ENCODE measurements at places on chromosomes 2 and 18.
A peak's percentile ranks its signal among the peaks of the same experiment; 100 is the strongest.

- no peak for DNase-seq
These were observed 232.3 kb downstream of the DYM start for GRCh38 chr18:49228187-49228586.

DNA sequence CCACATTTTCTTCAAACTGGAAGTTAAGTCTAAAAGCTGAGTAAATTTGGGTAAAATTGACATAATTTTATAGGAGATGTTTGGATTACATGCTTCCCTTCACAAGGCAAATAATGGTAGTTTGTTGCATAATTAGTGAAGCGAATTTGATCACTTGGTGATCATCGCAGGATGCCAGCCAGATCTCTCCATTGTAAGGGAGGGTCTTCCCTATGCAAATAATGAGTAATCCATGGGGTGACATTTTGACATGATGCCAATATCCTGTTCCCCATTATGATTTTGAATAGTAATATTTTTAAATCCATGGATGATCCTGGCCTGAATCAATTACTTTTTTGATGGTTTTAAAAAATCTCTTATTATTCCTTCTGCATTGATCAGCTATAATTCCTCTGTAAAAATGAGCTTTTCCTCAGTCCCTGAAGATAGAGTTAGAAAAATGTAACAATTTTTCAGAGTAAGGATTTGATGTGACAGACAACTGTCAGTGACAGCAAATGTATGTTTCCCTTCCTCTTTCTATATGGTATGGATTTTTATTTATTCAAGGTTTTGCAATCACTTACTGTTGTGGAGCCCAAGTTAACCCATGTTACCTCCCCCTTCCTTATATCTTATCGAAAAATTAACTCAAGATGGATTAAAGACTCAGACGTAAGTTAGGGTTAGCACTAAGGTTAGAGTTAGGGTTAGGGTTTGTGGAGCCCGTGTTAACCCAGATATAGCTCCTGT is 21.4 kb downstream of the CCL20 start:
- no peak for DNase-seq

DNA sequence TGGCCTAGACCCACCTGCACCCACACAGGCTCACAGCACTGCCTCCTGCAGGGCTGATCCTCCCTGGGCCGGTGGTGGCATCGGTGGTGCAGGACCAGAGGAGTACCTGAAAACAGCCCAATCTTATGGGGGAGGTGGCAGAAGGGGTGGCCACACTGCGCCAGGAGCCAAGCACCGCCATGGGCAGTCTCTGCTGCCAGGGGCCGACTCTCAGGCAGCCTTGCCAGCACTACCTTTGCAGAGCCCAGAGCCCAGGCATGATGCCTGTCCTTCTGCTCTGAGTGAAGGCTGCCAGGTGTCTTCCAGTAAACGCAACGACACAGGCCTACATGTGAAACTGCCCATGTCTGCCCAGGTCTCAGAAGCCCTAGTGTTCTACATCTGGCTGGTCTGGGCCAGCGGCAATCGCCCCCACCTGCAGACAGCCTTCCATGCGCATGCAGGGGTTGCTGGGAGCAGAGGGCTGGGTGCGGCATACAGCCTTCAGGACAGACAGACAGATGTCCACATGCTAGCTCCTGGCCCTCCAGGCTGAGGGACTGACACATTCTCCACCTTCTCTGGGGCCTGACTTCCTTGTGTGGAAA is 6.8 kb downstream of the HS6ST1 start:
- DNase-seq: no peak

- DNase-seq: no peak
These were observed 24.5 kb downstream of the AQP4 start for GRCh38 chr18:26840965-26841364.

GRCh38 chr2:128638341-128639119 is 319.9 kb upstream of the HS6ST1 start:
- DNase-seq: no peak

- no peak for DNase-seq
These were observed 114.6 kb downstream of the MYO5B start for GRCh38 chr18:50080316-50080715.

- DNase-seq: peak; percentile 46
These were observed 484 bp upstream of the DARS1 start for GRCh38 chr2:135985826-135986393.

DNA sequence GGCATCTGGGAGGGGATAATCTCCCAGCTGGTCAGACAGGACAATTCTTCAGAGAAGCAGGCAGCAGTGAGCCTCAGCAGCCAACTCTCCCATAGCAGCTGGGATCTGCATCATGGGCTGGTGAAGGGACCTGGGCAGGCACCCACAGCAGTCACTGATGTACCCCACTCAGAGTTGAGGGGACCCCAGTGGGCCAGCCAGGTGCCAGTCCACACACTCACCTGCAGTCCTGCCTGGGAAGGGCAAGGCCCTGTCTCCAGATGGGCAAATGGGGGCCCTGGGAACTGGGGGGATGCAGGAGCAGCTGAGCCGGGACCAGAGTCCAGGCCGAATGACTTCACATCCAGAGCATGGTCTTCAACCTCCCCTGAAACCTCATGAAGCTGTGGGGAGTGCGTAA is 170.4 kb downstream of the ZFP36L2 start:
- DNase-seq: no peak

DNA sequence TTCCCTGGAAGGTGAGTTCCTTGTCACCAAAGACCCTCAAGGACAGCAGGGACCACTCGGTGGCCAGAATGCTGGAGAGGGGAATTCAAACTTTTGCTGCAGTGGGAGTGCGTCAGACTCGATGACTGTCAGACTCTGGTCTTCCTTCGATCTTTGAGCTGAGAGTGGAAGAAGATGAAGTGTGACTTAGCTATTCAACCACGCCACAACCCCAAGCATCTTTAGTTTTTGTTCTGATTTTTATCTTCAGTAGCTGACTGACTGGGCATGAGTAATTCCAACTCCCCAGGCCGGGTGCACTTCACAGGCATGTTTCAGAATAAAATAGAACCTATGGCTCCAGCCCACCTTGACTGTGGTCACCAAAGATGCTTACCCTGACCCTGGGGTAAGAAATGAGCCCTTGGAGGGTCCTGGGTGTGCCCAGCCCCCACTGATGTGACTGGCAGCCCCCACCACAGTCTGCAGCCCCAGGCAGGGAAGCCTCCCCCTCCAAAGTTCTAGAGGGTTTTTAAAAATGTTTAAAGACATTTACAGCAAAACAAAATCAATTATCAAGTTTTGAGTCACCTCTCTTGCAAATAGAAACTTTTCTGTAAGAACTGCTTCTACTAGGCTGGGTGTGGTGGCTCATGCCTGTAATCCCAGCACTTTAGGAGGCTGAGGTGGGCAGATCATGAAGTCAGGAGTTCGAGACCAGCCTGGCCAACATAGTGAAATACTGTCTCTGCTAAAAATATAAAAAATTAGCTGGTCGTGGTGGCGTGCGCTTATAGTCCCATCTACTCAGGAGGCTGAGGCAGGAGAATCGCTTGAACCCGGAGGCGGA is 24.9 kb upstream of the YWHAQ start:
- no peak for DNase-seq

DNA sequence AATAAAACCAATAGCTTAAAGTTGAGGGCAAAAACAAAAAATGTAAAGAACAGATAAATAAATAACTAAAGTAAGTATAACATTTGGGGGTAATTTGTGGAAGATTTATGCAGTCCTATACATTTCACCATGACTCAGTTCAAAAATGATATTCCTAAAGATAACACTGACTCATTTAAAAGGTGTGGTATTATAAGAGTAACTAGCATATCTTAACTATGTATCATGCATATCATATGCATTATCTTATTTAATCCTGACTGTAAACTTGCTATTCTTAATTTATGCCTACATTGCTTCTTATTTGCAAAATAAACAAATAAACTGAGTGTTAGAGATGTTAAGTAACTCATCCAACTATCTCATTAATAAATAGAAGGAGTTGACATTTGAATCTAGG is 726.5 kb upstream of the PKDCC start:
- no peak for DNase-seq

DNA sequence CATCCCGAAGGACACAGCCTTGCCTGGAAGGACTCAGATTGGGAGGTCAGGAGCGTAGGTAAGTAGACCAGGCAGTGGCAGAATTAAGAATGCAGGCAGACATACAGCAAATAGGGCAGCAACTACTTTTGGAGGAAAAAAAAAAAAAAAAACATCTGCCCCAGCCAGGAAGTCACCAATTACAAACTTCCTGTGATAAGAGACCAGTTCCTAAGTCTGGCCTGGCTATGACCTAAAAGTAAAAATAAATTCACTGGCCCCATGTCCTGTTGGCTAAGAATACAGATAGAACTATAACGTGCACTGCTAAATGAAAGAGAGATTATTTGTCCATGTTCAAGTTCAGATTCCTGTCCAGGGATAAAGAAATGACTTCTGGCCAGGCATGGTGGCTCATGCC is 45.2 kb upstream of the NOSTRIN start:
- no peak for DNase-seq

DNA sequence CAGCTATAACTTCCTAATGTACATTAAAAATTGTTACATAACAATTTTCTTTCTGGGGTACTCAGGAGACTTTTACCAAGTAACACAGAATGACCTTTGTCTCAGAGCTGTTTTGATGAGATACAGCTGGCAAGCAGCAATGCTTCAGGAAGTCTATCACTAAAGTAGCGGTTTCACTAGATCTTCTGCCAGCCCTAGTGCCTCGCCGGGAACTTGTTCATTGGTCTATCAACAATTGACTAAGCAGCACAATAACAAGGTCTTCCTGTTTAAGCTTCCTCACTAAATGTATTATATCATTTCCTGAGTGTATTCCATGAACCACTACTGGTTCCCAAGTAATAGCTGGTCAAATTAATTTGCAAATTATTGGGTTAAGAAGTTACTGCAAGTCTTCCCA is 69.2 kb downstream of the TRIP12 start:
- DNase-seq: peak; percentile 19

GRCh38 chr2:106232638-106233349 is 38.7 kb upstream of the UXS1 start:
- no peak for DNase-seq

- DNase-seq: no peak
These were observed 85.4 kb upstream of the ZCCHC2 start for GRCh38 chr18:62437235-62438017.

- DNase-seq: no peak
These were observed 160.5 kb downstream of the XIRP2 start for GRCh38 chr2:167048829-167049228.

- DNase-seq: no peak
These were observed 31.9 kb downstream of the UXS1 start for GRCh38 chr2:106161938-106162820.

DNA sequence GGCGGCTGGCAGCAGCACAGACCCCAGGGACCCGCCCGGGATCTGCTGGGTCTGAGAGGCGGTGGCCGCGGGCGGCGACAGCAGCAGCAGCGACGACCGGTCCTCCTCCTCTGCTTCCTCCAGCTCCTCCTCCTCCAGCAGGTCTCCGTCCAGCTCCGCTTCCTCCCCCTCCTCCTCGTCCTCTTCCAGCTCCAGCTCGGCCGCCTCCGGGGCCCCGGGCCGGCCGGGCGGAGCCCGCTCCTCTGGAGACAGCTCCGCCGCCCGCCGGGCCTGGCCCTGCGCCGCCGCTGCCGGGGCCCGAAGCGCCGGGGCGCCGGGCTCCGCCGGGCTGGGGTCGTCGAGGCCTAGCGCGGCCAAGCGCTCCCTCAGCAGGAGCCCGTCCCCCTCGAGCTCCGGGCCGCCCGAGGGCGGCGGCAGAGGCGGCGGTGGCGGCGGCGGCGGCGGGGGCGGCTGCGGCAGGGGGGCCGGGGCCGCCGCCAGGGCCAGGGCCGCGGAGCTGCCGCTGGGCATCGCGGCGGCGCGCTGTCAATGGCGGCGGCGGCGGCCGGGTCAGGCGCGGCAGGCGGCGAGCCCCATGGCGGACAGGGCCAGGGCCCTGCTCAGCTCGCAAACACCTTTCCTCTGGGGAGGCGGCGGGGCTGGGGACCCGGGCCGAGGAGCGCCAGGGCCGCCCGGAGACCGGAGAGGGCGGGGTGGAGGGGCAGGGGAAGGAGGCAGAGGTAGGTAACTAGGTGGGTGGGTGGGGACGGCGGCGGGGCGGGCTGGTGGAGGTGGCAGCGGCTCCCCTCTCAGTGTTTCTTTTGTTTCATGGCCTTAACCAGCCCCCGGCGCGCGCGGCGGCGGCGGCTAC is 445 bp downstream of the MEX3C start:
- peak; percentile 15 for DNase-seq

DNA sequence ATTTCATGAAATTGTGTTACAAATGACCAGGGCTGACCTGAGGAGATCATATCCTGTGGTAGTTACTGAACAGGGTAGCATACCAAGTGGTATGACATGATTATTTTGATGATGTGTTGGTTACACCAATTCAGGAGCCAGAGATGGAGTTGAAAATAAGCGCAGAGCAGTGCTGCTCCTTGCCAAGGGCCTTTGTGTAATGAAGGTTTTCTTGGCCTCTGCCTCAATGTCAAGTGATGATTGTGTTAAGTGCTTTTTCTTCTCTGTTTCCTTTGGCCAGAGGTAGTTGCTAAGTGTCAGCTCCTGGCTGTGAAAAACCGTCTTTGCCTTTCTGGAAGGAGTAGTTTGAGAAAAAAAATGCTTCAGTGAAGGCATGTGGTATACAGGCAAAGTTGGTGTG is 131.2 kb downstream of the CERS6 start:
- DNase-seq: no peak

- no peak for DNase-seq
These were observed 18.0 kb upstream of the ABCB11 start for GRCh38 chr2:169049142-169049541.

DNA sequence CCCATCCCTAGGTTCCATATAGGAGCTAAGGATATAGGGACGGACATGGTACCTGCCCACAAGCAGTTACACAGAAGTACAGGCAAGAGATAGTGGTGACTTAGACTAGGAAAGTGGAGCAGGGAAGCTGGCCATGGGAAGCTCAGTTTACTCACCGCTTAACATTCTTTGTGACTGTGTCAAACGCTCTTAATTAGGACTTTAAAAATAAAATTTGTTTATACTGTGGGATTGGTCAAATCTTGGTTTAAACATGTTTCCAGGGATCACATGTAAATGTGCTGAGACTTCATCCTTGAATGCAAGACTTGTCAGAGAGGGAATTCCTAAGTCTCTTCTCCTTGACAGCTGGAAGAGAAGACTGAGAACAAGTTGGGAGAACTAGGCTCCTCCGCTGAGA is 107.3 kb downstream of the MTCL1 start:
- DNase-seq: no peak

- no peak for DNase-seq
These were observed 37.3 kb downstream of the RHBDD1 start for GRCh38 chr2:226873051-226873620.

DNA sequence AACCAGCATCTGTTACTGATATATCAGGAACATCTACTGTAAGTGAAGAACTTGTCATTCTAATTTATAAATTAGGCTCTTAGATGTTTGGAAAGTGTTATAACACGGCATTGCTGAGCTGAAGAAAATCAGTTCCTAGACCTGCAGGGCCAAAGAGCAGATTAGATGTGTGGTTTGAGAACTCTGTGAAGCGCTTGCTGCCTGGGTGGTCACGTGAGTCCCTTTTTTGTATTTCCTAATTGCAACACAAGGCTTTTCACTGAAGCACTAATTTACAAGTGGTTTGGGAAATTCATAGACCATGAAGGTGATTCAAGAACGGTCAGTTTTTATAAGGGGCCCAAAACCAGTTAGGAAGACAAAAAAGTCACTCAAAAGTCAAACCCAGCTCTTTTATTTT is 106.9 kb upstream of the SP3 start:
- no peak for DNase-seq
